Neural cell (in vitro differentiated cells): ENCODE measurements at places on chromosomes 13 and 19. TPM values are rescaled to one million over a fixed set of nuclear protein-coding genes. Genes with fewer than 3 reads are reported as not detected.

STOML3 gene
- polyA plus RNA-seq, result not detected in 2 replicates

PPM1N gene
- polyA plus RNA-seq, result 1.0 and 1.8 TPM in 2 replicates

ADGRE1 gene
- polyA plus RNA-seq, result not detected in 2 replicates

FCGBP gene
- polyA plus RNA-seq, result 0.26 and 0.36 TPM in 2 replicates

TEX26 gene
- polyA plus RNA-seq, result not detected in 2 replicates

ZNF90 gene
- polyA plus RNA-seq, result 0.37 and 3.1 TPM in 2 replicates

PTGER1 gene
- not detected in 2 replicates for polyA plus RNA-seq

ZNF729 gene
- 0.09 TPM in 1 of 2 replicates, not detected in the other for polyA plus RNA-seq
